ENCODE measurements at places on chromosomes 12 and 14.

GRCh38 chr12:2287151-2287550 is 234.4 kb downstream of the CACNA1C start:
- DNase-seq, result no peak

GRCh38 chr12:71438670-71439361 is 782 bp upstream of the LGR5 start:
- DNase-seq, result no peak

DNA sequence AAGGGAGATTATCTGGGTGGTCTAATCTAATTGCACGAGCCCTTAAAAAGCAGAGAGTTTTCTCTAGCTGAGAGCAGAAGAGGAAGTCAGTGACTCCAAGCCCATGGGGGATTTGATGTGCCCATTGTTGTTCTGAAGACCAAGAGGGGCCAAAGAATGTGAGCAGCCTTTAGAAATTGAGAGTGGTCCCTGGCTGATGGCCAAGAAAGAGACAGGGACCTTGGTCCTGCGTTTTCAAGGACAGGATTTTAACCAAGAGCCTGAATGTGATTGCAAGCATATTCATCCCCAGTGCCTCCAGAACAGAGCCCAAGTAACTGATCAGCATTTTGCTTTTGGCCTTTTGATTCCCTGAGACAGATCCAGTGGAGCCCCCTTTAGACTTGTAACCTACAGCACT is 1353.9 kb downstream of the AACS start:
- DNase-seq, result no peak

GRCh38 chr12:63066782-63067181 is 84.2 kb downstream of the AVPR1A start:
- DNase-seq, result no peak

DNA sequence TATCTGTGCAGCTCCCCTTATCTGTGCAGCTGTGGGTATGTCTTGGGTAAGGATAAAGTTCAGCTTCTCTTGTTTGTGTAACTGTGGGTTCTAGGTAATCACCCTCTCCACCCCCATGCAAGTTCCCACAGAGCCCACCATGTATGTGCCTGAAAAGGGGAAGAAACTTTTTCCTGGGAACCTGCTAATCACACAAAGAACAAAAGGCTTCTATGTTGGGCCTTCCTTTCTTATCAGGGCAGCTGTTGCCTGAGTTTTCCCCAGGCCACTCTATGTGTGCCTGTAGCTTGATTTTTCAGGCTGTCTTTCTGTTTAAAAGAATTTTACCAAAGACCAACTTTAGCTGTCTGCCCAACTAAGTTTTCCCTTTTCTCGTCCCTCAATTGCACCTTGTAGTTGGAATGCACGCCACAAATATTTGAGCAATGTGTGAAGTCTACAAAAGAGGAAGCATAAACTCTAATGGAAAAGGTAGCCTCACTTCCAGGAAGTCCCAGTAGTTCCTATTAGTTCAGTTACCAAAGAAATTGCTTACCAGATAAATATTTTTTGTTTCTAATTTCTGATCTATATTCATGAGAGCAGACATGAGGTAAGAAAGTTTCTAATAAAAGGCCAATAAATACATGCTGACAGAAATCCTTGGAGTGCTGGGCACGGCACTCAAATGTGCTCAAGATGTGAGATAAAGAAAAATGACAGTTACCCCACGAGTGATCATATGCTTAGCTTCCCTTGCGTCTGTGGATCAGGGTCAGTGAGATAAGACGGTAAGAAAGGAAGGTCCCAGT is 2.7 kb upstream of the GALC start:
- peak; percentile 89 for DNase-seq

DNA sequence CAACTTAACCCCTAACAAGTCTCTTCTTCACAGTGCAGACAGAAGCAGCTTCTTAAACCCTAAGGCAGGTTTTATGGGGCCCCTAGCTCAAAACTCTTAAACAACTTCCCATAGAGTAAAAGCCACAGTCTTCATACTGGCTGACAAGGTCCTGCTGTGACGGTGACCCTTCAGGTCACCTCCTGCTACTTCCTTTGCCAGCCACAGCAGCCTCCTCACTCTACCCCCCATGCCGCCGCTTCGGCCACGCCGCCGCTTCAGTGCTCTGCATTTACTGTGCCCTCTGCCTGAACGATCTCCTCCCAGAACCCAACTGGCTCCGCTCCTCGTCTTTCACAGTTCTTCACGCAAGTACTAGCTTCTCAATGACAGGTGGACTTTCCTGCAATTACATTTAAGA is 45.5 kb downstream of the ACADS start:
- no peak for DNase-seq

DNA sequence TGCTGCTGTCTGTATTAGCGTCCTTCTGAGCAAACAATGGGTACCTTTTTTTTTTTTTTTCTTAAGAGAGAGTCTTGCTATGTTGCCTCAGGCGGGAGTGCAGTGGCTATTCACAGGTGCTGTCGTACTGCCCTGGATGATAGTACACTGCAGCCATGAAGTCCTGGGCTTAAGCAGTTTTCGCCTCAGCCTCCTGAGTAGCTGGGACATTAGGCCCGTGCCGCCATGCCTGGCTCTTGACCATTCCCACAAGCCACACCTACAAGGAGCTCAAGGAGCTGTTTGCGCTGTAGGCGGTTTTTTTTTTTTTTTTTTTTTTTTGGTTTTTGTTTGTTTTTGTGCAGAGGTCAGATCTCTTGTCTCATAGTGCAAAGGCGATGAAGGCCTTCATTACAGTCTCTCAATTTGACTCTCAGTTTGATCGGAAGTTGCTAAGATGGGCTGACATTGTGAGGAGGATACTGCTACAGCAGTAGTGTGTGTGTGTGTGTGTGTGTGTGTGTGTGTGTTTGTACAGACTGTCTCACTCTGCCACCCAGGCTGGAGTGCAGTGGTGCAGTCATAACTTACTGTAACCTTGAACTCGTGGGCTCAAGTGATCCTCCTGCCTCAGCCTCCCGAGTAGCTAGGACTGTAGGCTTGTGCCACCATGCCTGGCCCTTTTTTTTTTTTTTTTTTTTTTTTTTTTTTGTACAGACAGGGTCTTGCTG is 34.2 kb downstream of the TRAF3 start:
- DNase-seq, result no peak

GRCh38 chr12:126847005-126847629 is 1419.9 kb upstream of the TMEM132C start:
- no peak for DNase-seq

- no peak for DNase-seq
These were observed 21.5 kb downstream of the BRMS1L start for GRCh38 chr14:35847636-35848035.

- DNase-seq, result no peak
These were observed 81.1 kb downstream of the SMOC1 start for GRCh38 chr14:69960296-69960695.

DNA sequence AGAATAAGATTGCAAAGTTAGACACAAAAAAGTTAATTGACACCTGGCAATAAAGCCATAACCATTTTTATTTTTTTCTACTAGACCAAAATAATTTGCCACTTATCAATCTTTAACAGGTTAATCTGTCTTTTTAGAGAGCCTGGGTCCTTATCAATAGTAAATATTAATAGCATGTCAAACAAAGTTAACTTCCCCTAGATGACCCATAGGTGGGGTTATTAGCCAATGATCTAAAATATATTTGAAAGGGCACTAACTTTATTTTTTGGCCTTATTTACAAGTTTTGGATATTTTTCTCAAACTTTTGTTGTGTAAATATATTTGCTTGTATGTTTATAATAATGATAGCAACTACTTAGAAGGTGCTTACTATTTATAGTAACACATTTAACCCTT is 3.9 kb downstream of the ANKRD33 start:
- peak; percentile 60 for DNase-seq

GRCh38 chr12:115811045-115811444 is 466.4 kb downstream of the MED13L start:
- DNase-seq, result no peak

- DNase-seq, result no peak
These were observed 145.6 kb upstream of the AMIGO2 start for GRCh38 chr12:47225356-47225755.

DNA sequence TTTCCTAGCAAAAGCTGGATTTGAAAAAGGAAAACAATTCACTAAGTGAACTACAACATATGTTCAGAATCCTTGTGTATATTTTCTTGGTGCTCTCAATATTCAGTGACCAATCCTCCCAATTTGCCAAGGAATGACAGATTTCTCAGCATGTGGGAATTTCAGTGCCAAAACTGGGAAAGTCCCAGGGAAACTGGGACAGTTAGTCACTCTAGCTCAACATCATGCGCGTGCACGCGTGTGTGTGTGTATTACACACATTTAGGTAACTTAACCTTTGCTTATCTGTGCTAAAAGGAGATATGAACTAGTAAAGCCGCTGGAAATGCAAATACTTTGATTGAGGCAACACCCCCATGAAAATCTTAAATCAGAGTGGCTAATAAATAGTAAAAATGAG is 26.1 kb upstream of the SLC6A13 start:
- no peak for DNase-seq

- no peak for DNase-seq
These were observed 4.1 kb upstream of the IFNG start for GRCh38 chr12:68163560-68164081.

DNA sequence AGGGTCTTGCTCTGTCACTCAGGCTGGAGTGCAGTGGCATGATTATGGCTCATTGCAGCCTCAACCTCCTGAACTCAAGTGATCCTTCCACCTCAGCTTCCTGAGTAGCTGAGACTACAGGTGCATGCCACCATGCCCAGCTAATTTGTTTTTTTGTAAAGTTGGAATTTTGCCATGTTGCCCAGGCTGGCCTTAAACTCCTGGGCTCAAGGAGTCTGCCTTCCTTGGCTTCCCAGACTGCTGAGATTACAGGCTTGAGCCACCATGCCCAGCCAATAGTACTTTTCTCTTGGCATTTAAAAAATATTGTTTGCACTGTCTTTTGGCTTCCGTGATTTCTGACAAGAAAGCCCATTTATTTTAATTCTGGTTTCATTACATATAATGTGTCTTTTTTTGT is 61.3 kb downstream of the DIP2B start:
- no peak for DNase-seq

GRCh38 chr12:72570601-72571000 is 298.4 kb downstream of the TRHDE start:
- DNase-seq, result peak; percentile 48

GRCh38 chr12:3251691-3252090 is 174.5 kb downstream of the TSPAN9 start:
- no peak for DNase-seq

DNA sequence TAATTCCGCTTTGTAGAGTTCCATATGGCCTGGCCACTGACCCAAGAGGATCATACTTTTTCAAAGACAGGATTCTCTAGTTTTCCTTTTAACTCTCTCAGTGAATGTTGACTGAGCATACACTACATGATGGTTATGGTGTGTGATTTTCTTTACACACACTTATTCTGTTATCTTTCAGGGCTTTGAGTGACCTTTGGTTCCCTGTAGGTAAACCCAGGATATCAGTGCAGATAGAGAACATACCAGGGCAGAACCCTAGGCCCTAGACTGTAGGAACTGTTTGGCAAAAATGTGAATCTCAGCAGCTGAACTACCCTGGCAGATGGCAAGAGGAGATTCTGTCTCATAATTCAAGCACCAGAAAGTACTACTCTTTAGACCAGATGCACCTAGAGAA is 159.6 kb downstream of the KCNA5 start:
- DNase-seq, result no peak

DNA sequence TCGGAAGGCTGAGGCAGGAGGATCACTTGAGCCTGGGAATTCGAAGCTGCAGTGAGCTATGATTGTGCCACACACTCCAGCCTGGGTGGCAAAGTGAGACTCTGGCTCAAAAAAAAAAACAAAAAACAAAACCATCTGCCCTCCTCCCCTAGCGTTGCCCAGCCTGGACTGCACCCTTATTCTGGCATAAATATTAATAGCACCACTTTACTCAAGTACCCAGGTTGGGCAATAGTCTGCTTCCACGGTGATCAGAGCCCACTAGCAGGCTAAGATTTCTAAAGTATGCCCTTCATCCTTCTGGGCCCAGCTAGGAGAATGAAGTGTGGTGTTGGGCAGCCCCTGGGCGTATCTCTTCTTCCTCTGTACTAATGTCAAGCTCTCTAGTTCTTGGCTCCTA is 33.3 kb downstream of the KCTD10 start:
- DNase-seq, result no peak

DNA sequence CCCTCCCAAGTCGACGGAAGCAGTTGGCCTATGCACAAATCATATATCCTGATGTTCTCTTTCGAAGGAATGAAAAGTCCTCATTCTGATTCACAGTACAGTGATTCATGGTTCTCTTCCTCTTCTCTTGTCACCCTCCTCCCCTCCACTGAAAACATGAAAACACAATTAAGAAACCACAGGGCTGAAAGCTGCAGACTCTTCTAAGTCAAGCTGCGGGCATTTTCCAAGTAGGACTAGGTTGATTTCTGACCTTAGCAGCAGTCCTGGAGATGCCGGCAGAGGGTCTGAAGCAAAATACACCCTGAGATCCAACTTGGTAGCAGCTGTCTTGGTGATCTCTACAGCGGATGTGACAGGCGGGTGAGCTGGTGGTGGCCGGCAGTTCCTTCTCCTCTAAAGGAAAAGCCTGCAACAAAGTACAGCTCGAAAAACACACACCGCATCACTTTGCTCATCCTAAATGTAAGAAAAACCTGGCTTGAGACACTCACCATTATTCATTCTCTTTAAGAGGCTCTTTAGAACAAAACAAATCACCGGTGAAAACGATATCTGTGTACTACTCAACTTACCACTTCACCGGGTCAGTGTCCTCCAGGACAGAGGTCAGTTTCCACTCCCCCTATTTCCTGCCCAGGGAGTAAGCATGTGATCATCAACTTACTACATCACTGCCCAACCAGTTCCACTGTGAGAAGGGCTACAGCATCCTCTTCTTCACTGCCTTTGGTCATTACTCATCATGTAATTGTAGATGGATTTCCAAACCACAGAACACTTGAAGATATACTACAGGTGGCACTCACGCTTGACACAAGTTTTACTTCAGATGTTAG is 6.0 kb downstream of the TMCC3 start:
- no peak for DNase-seq

GRCh38 chr14:106268013-106268727 is 741.8 kb downstream of the TMEM121 start:
- peak; percentile 85 for DNase-seq

DNA sequence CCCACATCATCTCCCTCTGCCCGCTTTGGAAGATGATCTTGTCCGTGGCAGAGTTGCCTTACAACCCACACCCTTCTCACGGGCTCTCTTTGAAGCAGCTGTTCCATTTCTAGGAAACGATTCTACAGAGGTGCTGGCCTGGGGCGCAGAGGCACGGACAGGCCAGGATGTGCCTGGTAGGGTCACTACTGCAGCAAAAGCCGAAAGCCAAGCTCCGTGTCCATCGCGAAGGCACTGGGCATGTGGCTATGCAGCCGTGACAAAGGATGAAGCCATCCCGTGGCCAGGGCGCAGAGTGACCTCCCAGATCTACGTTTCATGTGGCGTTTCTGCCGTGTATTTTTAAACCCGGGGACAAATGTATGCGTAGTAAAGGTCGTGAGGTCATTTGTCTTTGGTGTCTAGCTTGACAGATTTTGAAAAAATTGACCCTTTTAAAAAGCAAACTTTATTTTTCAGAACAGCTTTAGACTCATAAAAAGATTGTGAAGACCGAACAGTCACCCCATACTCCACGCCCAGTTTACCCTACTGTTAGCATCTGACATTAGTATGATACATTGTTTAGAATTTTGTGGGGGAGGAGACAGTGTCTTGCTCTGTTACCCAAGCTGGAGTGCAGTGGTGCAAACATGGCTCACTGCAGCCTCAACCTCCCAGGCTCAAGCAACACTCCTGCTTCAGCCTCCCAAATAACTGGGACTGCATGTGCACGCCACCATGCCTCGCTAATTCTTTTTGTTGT is 40.4 kb upstream of the NCOR2 start:
- peak; percentile 51 for DNase-seq
